ENCODE measurements at places on chromosomes 2 and 18. TPM values are rescaled to one million over a fixed set of nuclear protein-coding genes. Genes with fewer than 3 reads are reported as not detected.
A peak's percentile ranks its signal among the peaks of the same experiment; 100 is the strongest.

GRCh38 chr2:176565641-176566323 lies 296.5 kb downstream of the MTX2 start:
- no peak overlapping the region for H3K27ac ChIP-seq
- H3K27me3 ChIP-seq: peaks cover 41% of the 10 kb centered on the region
- no peaks in the 10 kb centered on the region for H3K36me3 ChIP-seq
- H3K4me1 ChIP-seq: no peaks in the 10 kb centered on the region
- no peak overlapping the region for H3K4me3 ChIP-seq

- no peak for DNase-seq
- H3K27me3 ChIP-seq: no peaks in the 10 kb centered on the region
These were observed 125.2 kb downstream of the SH3BP4 start for GRCh38 chr2:235077046-235077445.

GRCh38 chr2:39723497-39723896 lies 55.6 kb downstream of the THUMPD2 start:
- no peak overlapping the region for H3K4me3 ChIP-seq
- H3K27me3 ChIP-seq: peaks cover 32% of the 10 kb centered on the region
- no peak overlapping the region for H3K27ac ChIP-seq
- H3K4me1 ChIP-seq: peaks cover 7% of the 10 kb centered on the region
- no peak for DNase-seq
- H3K36me3 ChIP-seq: no peaks in the 10 kb centered on the region

Gene G6PC2
- not detected for total RNA-seq

- no peak overlapping the region for H3K4me3 ChIP-seq
- no peak for DNase-seq
- H3K4me1 ChIP-seq: no peaks in the 10 kb centered on the region
- H3K27ac ChIP-seq: no peak overlapping the region
- H3K36me3 ChIP-seq: no peaks in the 10 kb centered on the region
These were observed 132.7 kb upstream of the ARL4C start for GRCh38 chr2:234629596-234629995.

GRCh38 chr2:196925768-196926561 lies 542 bp downstream of the PGAP1 start:
- H3K27ac ChIP-seq: peak overlapping the region; percentile 99
- H3K4me3 ChIP-seq: peak overlapping the region; percentile 93
- peaks cover 48% of the 10 kb centered on the region for H3K36me3 ChIP-seq
- peaks cover 44% of the 10 kb centered on the region for H3K4me1 ChIP-seq

- DNase-seq: no peak
- H3K27ac ChIP-seq: no peak overlapping the region
- no peaks in the 10 kb centered on the region for H3K4me1 ChIP-seq
- no peaks in the 10 kb centered on the region for H3K36me3 ChIP-seq
These were observed 24.0 kb upstream of the LOXHD1 start for GRCh38 chr18:46680784-46681695.

GRCh38 chr2:1864981-1865421 lies 120.7 kb upstream of the PXDN start:
- no peaks in the 10 kb centered on the region for H3K36me3 ChIP-seq
- DNase-seq: no peak
- H3K27ac ChIP-seq: no peak overlapping the region

Gene ATP6V1C2
- not detected for total RNA-seq

DNA sequence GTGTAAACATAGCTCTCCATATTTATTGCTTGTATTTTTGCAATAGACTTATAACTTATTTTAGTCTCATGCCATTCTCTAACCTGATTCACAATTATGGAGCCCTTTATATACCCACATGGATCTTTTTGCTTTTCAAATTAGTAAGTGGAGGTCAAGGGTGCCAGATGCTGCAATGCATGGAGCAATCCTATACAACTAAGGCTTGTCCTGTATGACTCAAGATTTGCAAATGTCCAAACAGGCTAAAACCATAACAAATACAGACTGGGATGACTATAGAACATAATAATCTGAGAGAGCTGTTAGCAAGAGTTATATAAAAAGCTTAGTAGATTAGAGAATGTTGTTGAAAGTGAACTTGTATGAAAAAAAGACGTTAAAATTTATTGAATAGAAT lies 690.4 kb upstream of the NRXN1 start:
- H3K36me3 ChIP-seq: no peaks in the 10 kb centered on the region
- H3K27me3 ChIP-seq: no peaks in the 10 kb centered on the region
- no peak overlapping the region for H3K27ac ChIP-seq
- H3K4me3 ChIP-seq: no peak overlapping the region
- no peaks in the 10 kb centered on the region for H3K4me1 ChIP-seq

Gene STARD6
- total RNA-seq: not detected

GRCh38 chr2:26650713-26651469 lies 9.7 kb upstream of the CIB4 start:
- H3K4me1 ChIP-seq: no peaks in the 10 kb centered on the region
- no peak overlapping the region for H3K27ac ChIP-seq
- no peak overlapping the region for H3K4me3 ChIP-seq
- no peaks in the 10 kb centered on the region for H3K36me3 ChIP-seq

DNA sequence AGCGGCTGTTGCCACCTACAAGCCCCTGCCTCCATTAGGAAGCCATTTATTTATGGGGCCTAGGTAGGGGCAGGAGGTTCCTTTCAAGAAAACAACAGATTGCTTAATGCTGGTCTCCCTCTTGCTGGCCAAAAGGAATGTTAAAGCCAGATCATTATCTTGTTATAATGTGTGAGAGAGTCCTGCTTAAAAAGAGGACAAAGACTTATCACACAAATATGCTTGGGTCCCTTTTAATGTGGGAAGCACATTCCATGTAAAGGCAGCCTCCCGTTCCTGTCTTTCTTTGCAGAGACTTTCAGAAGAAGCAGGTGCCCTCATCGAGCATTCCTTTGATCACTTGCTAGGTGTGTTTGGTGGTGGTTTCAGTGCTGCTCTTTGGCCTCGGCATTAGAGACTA lies 76.4 kb downstream of the AGAP1 start:
- H3K27ac ChIP-seq: no peak overlapping the region
- H3K4me1 ChIP-seq: peaks cover 2% of the 10 kb centered on the region
- H3K4me3 ChIP-seq: no peak overlapping the region
- no peak for DNase-seq
- H3K36me3 ChIP-seq: no peaks in the 10 kb centered on the region

- no peak for DNase-seq
- H3K27me3 ChIP-seq: no peaks in the 10 kb centered on the region
- H3K27ac ChIP-seq: no peak overlapping the region
- H3K36me3 ChIP-seq: no peaks in the 10 kb centered on the region
These were observed 399.8 kb downstream of the SATB2 start for GRCh38 chr2:199057936-199058335.

Gene ALPI
- not detected for total RNA-seq

- no peaks in the 10 kb centered on the region for H3K36me3 ChIP-seq
- H3K27me3 ChIP-seq: no peaks in the 10 kb centered on the region
- DNase-seq: no peak
- H3K27ac ChIP-seq: no peak overlapping the region
These were observed 680.3 kb downstream of the DPP10 start for GRCh38 chr2:115122701-115123100.

DNA sequence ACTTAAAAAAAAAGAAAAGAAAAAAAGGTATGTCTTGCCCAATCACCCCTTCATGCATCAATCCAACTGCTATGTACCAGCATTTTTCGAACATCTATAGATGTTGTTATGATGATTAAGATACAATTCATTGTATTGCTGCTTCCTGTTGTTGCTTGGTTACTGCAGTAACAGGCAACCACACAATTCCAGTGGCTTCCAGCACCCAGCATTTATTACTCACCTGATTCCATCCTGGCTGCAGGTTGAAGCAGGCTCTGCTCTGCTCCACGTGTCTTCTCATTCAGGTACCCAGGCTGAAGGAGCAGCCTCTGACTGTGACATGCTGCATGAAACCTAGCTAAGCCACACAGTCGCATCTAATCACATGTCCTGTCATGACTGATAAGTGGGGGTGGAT lies 196.9 kb downstream of the INO80D start:
- no peak for DNase-seq
- peaks cover 8% of the 10 kb centered on the region for H3K27me3 ChIP-seq
- no peak overlapping the region for H3K4me3 ChIP-seq
- no peaks in the 10 kb centered on the region for H3K36me3 ChIP-seq

Gene PPP1R7
- total RNA-seq: 106 TPM

Gene PLCL1
- total RNA-seq: 1.6 TPM

Gene EDAR
- total RNA-seq: not detected

DNA sequence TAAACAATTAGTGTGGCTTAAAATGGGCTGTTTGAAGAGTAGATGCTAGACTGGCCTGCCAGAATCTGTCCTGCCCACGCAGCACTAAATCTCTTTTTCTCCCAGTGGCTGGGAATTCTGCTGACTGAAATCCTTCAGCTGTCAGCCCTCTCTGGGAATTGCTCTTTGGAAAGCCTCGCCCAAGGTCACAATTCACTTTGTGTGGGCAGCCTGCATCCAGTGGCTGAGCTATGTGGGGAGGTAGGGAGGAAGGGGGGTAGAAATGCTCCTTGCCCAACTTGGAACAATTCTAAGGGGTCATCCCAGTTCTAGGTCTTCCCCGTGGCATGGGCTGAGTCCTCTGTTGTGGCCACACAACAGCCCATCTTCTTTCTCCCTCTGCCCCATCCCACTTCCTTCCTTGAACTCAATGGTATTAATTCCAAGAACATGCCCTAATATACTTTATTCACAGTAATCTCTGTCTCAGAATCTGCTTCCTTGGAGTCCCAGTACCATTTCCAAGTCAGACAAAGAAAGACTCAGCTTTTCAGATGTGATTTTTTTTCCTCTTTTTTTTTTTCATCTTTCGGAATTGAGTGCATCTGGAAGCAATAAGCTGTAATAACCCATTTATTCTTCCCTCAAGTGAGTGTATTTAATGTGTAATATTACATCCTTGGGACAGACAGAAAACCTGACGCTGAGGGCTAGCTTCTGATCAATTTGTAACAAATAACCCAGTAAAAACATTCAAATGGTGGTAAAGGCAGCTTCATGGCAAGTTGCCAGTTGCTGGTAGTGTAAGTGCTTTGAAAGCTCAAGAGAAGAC lies 189.4 kb downstream of the GPD2 start:
- no peak overlapping the region for H3K4me3 ChIP-seq
- no peak for DNase-seq
- no peak overlapping the region for H3K27ac ChIP-seq
- H3K27me3 ChIP-seq: peaks cover 9% of the 10 kb centered on the region
- no peaks in the 10 kb centered on the region for H3K4me1 ChIP-seq

DNA sequence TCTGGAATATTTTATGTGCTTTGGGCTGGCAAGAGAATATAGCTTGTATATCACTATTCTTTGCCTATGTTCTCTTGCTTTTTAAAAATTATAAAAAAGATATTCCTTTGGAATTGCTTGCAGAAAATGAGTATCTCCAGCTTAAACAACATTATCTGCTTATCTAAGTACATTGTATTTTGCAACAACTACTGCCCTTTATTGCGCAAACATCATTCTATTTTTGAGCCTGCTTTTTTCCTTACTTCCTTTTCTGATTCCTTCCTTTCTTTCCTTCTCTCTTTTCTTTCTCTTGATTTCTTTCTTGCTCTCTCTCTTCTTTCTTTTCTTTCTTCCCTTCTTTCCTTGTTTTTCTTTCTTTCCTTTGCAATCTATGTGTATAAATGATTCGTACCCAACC lies 74.0 kb downstream of the UNC80 start:
- no peaks in the 10 kb centered on the region for H3K36me3 ChIP-seq
- DNase-seq: no peak
- H3K4me1 ChIP-seq: no peaks in the 10 kb centered on the region
- no peak overlapping the region for H3K27ac ChIP-seq
- no peaks in the 10 kb centered on the region for H3K27me3 ChIP-seq

Gene PARD6G
- 0.20 TPM for total RNA-seq

- no peak overlapping the region for H3K4me3 ChIP-seq
- no peaks in the 10 kb centered on the region for H3K36me3 ChIP-seq
- peaks cover 4% of the 10 kb centered on the region for H3K27me3 ChIP-seq
- DNase-seq: no peak
- H3K4me1 ChIP-seq: no peaks in the 10 kb centered on the region
These were observed 244.8 kb upstream of the NCKAP5 start for GRCh38 chr2:133812826-133813617.

DNA sequence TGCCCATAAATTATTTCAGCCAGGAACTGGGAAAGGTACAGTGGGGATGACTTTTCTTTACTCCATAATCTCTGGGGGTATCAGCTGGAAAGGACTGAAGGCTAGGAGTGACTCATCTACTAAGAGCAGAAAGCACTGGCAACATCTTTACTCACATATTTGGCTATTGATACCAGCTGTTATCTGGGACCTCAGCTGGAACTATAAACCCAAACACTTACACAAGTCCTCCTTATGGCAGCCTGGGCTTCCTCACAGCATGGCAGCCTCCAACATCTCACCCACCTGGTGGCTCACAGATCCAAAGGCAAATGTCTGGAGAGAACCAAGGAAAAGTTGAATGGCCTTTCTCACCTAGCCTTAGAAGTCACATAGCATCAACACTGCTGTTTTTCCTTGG lies 379.0 kb upstream of the RND3 start:
- no peak overlapping the region for H3K27ac ChIP-seq
- H3K4me1 ChIP-seq: no peaks in the 10 kb centered on the region
- DNase-seq: no peak

GRCh38 chr2:120932472-120932871 lies 196.8 kb downstream of the GLI2 start:
- no peaks in the 10 kb centered on the region for H3K36me3 ChIP-seq
- DNase-seq: no peak
- H3K27me3 ChIP-seq: no peaks in the 10 kb centered on the region
- no peaks in the 10 kb centered on the region for H3K4me1 ChIP-seq
- H3K4me3 ChIP-seq: no peak overlapping the region

Gene PAX8
- total RNA-seq: 1.7 TPM

DNA sequence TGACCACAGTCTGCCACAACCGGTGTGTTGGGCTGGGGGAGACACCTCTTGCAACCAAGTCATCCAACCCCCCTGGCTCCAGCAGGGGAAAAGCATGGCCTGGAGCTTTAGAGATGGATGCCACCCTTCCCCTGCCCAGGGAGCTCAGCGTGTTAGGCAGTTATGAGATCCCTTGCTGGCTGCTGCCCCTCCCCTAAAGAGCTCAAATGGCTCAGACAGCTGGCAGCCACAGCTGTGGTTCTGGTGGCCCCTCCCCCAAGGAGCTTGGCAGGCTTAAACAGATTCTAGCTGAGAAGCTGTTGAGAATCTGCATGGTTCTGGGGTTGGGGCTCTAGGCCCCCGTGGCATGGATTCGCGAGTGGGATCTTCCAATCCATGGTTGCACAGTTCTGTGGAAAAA lies 64.7 kb downstream of the TEX51 start:
- no peak for DNase-seq
- no peaks in the 10 kb centered on the region for H3K36me3 ChIP-seq
- no peak overlapping the region for H3K4me3 ChIP-seq
- no peaks in the 10 kb centered on the region for H3K4me1 ChIP-seq

Data from activated CD4-positive, alpha-beta memory T cell treated with anti-CD3 and anti-CD28 coated beads, Interleukin-2, amount 10 ng/mL, durations not matched to agents 7 days and 5 days (primary cell).